MCF 10A (cell line): ENCODE measurements at places on chromosomes 2 and 18. TPM values are rescaled to one million over a fixed set of nuclear protein-coding genes. Genes with fewer than 3 reads are reported as not detected.

Gene ZNF519
- 5.3 and 6.0 TPM in 2 replicates for total RNA-seq

Gene SLC30A3
- not detected in 2 replicates for total RNA-seq

Gene LIMS1
- 70.9 and 74.9 TPM in 2 replicates for total RNA-seq

DNA sequence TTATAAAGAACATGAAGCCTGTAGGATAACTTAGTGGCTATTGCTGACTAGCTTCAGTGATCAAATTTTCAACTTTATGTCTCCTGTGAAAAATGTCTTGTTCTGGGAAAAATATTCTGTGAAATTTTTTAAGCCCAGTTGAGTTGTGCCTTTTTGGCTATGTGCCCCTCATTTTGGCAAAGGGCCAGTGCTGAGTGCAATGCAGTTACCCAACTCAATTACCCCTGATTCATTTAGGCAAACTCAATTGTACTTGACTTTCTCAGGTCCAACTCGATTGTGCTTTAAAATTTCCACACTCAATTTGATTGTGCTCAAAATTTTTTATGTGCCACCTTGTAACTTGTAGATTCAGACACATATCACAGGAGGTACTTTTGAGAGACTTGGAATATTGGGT, 548.8 kb upstream of the NRP2 start:
- no peak overlapping the region for H3K27ac ChIP-seq
- peak; percentile 38 for DNase-seq
- no peak overlapping the region for H3K4me3 ChIP-seq

DNA sequence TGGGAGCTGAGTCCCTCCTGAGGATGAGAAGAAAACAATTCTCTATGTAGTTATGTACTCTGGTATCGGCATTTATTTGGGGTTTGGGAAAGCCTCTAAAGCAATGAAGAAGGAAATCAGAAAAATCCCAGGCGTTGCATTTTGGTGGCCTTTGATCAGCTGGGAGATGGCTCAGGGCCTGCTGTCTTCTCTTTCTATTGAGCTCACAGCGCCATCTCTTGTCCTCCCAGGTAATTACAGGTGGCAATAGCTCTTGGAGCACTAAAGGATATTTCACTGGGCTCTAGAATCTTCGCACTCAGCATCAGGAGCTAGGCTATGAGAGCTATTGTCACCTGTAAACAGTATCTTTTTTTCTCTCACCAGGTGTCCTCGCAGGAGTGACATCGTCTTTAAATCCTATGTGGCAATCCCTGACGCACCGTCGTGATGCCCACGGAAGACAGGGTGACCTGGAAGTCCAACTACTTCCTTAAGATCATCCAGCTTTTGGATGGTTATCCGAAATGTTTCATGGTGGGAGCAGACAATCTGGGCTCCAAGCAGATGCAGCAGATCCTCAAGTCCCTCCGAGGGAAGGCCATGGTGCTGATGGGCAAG, 76.1 kb upstream of the PMAIP1 start:
- peak; percentile 83 for DNase-seq
- no peaks in the 10 kb centered on the region for H3K36me3 ChIP-seq
- H3K27me3 ChIP-seq, result no peaks in the 10 kb centered on the region
- peaks cover 4% of the 10 kb centered on the region for H3K4me1 ChIP-seq
- no peak overlapping the region for H3K4me3 ChIP-seq
- no peak overlapping the region for H3K27ac ChIP-seq
